ENCODE measurements at places on chromosomes 13 and 19. TPM values are rescaled to one million over a fixed set of nuclear protein-coding genes. Genes with fewer than 3 reads are reported as not detected.
A peak's percentile ranks its signal among the peaks of the same experiment; 100 is the strongest.

DNA sequence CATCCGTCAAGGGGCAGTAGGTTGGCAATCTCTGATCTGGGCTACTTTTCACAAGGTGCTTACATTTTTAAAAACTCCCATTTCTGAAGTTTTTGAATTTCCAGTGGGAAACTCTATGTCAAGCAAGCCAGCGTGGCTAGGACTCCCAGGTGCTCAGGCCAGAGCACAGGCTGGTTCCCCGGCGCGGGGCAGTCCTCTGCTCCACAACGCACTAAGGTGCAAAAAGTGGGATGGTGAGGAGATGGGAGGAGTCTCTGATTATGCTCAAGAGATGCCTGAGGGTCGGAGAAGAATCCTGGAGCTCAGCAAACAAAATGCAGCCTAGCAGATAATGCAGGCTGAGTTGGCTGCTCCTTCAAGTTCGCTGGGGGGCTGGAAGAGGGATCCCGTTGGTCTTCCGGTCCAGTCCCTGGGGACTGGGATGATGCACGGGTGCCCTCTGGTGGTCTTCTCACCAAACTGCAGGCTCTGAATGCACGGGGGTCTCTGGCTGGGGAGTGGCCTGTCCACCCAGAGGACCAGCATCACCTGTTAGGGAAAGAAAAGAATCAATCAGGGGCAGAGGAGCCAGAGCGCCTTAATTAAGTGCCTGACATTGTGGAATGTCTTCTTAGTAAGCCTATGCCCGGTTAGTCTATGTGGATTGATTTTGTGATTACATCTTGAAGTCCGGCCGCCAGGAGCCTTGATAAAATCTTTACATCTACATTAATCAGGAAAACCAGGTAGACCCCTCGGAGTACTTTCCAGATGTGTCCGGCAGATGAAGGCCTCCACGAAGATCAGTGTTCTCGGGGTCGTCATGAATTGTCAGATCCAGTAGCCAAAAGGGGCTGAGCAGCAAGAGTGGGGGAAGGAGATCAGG, 244.4 kb upstream of the MAB21L1 start:
- DNase-seq = peak; percentile 73

DNA sequence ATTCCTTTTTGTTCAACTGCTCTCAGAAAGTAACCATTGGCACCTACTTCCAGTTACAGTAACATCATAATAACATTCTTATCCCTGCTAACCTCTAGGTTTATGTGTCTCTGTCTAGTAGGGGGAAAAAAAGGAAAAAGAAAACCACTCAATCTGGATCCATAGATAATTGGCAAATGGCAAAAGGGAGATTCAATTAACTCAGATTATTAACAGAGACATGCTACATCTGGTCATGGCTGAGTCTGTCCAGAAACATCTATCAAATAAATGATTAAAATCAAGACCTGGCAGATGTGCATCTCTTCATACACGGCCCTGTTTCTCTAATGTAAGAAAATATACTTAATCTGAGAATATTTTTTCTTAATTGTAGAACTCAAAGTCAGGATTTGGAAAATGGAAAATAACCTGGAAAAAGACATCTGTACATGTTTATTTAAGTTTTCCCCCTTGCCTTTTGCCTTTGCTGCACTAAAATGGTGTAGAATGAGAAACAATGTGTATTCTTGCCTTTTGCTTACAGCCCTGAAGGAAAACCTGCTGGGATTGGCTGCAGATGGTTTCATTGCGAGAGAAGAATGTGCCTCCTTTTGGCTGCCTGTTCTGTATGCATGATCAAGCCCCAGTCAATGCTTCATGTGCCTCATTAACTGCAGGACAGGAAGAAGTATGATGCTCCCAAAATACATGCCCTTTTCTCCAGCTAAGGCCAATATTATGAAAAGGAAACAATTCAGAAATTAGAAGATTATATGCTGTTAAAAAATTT, 921.6 kb upstream of the PCDH20 start:
- peak; percentile 10 for DNase-seq

DNA sequence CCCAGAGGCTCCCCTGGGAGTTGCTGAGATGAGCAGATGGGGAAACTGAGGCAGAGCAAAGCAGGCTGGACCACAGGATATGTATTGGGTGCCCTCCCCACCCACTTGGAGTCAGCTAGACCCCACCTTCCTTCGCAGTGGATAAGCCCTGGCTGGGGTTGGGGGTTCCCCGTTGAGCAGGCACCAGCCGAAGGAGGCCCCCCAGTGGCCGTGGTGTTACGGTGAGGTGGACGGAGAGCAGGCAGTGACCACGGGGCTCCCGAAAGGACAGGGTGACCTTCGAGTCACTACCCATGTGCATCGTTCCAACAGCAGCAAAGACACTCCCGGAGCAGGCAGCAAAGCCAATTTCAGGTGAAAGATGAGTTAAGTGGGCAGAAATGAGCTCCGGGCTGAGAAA, 62.4 kb upstream of the ADGRE5 start:
- DNase-seq = peak; percentile 8

GRCh38 chr13:57740719-57741118, 109.2 kb downstream of the PCDH17 start:
- DNase-seq = no peak

- DNase-seq = no peak
Measured at GRCh38 chr13:78520425-78520824, 82.9 kb downstream of the POU4F1 start.

GRCh38 chr13:59488436-59488835, 675.3 kb downstream of the DIAPH3 start:
- no peak for DNase-seq

GRCh38 chr19:23996549-23996948, 81.9 kb downstream of the ZNF726 start:
- DNase-seq = peak; percentile 39

- DNase-seq = no peak
Measured at GRCh38 chr13:93716623-93717022, 490.0 kb downstream of the GPC6 start.

Gene TYROBP
- not detected for total RNA-seq

Gene ZNF575
- total RNA-seq = not detected

Gene TMEM143
- 4.4 TPM for total RNA-seq

Gene ELL
- 4.7 TPM for total RNA-seq

Gene BRME1
- total RNA-seq = 0.56 TPM

Measured in SK-MEL-5 (cell line).